Dermis microvascular lymphatic vessel endothelial cell (primary cell): ENCODE measurements at places on chromosomes 3 and 15.

DNA sequence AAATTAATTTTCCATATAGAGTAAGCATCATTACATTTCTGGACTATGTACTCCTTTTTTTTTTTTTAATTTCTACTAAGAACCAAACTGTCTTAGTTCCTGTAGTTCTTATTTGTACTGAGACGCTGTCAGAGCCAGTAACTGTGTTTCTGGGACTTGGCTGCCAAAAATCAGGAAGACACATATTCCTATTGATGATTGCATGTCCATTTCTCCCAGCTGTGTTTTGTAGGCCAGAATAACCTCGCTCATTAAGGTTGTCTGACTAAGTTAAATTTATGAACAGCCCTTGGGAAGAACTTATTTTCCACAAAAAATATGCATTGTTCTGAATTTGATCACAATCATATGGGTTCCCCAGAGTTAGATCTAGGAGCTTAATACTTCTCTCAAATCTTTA, 29.5 kb downstream of the PLSCR5 start:
- no peak for DNase-seq

- DNase-seq = no peak
These were observed 28.9 kb upstream of the KLHL6 start for GRCh38 chr3:183584246-183584913.

GRCh38 chr15:26874774-26875475, 8.1 kb downstream of the GABRA5 start:
- DNase-seq = no peak

- no peak for DNase-seq
These were observed 123.7 kb downstream of the MTHFS start for GRCh38 chr15:79773128-79773527.

DNA sequence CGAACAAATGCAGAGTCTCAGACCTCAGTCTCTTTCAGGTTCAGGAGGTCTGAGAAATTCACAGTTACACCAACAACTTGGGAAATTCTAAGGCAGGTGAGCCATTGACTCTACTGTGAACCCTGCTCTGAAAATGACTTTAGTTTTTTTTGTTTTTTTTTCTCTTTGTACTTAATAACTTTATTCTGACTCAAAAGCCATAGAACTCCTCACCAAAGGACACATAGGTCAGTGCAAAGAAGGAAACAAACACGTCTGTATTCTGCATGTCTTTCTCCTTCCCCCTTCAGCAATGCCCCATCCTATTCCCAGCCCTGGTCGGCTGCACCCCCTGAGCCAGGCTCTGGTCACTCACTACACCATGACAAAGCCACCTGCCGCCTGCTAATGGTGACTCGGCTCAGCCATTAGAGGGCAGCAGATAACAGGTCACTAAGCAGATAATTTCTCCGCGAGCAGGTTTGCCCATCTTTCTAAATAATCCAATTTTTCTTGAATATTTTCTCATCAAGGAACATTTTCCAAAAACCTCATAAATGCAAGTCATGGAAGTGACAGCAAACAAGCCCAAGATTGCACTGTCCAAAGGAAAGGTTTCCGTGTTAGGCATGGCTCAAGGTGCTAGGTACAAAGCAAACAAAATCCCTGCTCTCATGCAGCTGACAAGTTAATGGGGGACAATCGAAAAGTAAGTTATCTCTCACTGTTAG, 37.7 kb downstream of the TM4SF4 start:
- DNase-seq = peak; percentile 66

DNA sequence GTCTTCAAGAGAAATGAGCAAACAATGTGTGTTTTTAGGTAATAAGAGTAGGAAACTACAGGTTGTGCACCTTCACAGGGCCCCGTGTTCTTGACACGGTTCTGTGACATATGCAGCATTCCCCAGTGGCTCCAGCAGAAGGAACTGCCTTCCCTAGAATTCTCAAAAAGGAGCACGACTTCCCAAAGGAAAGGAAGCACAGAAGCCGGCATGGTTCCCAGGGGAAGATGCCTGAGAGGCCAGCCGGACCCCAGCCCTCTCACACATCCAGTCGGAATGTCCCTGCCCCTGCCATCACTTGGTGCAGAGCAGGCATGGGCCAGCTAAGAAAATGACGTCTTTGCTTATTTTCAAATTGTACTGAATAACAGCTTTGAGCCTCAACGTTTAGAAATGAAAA, 187.3 kb upstream of the NSMCE3 start:
- no peak for DNase-seq

DNA sequence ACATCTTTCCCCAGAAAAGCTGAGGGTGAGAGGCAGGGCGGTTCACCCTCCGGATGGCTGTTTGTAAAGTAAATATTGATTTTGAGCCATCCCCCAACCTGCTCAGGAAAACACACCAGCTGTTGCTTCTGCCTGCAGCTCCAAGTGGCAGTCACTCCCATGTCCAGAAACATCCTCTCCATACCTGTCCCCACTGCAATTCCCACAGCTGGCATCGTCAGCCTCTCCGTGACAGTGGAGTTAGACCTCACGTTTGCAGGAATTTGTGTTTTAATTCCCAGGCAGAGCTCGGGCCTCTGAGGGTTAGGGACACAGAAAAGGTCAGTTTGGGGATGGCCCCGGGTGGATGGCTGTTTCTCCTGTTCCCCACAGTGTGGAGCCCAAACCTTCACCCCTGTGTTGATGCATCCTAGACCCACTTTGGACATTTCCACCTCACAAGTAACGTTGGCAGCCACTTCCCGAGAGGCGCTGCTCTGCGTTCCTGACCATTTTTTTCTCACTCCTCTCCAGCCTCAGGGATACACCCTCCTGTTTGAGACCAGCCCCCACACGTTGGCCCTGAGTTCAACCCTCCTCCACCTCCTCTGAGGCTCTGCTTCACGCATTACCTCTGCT, 11.8 kb upstream of the FAM174B start:
- peak; percentile 44 for DNase-seq

- DNase-seq = no peak
These were observed 213.9 kb upstream of the PFN2 start for GRCh38 chr3:150184426-150185071.

GRCh38 chr3:51964521-51964920, 2.7 kb downstream of the PCBP4 start:
- DNase-seq = no peak

DNA sequence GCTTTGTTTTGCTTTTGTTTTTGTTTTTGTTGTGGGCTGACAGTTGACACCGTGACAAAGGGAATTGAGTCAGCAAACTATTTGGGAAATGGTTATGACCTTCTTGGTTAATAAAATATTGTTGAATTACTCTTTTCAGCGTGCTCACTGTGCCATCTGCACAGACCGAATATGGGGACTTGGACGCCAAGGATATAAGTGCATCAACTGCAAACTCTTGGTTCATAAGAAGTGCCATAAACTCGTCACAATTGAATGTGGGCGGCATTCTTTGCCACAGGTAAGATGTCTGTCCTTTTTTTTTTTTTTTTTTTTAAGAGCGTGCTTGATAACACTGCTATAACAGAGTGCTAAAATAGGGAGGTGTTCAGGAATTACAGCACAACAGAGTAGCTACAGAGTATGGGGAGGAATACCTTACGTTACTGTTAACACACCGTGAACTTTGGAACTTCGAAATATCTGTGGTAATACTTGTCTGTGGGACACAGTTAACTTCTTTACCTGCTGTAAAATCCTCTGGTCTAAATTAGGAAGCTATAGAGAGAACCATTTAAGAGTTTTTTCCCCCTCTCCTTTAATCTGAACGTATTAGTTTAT, 48.2 kb downstream of the PRKCI start:
- no peak for DNase-seq

DNA sequence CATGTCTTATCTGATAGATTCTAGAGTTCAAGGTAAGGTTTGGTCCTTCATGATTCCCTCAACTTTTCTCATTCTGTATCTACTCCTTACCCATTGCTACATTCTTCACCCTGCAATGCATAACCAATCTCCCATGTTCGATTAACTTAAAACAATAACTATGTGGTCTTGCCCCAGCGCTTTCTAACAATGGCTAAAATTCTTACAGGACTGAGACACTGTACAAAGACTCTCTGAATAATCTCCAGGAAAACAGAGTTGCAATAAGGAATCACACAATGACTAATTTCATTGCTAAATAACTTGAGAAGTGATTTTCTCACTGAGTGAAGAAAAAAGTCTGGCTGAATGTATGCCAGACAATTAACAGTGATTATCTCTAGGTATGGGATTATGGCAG, 69.6 kb upstream of the FAM174B start:
- no peak for DNase-seq

- peak; percentile 44 for DNase-seq
These were observed 900 bp upstream of the GNB4 start for GRCh38 chr3:179452176-179452564.

- DNase-seq = no peak
These were observed 238.8 kb upstream of the WNT5A start for GRCh38 chr3:55725681-55726500.

DNA sequence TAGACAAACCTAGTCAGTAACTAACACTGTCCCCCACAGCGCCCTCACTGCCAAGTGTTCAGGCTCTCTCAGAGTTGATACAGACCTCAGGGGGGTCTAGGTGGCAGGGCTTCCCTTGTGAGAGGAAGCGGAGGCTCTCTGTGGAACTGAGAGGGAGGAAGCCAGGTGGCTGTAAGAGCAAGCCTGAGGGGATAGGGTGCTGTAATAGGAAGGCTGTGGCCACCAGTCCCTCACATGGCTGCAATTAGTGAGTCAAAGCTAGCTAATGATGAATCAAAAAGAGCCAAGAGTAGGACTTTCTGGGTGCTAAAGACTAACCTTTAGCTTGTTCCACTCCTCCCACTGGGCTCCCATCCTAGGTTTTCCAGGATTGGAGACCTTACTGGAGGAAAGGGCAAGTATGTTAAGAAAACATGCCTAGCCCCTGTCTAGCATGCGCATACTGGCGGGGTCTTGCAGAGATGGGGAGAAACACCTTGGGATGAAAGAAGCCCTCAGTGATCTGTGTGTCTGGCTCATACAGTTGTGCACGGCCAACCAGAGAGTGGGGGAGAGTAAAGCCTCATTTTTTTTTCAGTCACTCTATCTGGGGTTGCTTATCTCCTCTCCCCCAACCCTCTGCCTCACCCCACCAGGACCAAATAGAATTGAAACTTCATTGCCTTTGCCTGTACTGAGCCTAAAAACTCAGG, 13.3 kb upstream of the SOX2 start:
- DNase-seq = no peak

DNA sequence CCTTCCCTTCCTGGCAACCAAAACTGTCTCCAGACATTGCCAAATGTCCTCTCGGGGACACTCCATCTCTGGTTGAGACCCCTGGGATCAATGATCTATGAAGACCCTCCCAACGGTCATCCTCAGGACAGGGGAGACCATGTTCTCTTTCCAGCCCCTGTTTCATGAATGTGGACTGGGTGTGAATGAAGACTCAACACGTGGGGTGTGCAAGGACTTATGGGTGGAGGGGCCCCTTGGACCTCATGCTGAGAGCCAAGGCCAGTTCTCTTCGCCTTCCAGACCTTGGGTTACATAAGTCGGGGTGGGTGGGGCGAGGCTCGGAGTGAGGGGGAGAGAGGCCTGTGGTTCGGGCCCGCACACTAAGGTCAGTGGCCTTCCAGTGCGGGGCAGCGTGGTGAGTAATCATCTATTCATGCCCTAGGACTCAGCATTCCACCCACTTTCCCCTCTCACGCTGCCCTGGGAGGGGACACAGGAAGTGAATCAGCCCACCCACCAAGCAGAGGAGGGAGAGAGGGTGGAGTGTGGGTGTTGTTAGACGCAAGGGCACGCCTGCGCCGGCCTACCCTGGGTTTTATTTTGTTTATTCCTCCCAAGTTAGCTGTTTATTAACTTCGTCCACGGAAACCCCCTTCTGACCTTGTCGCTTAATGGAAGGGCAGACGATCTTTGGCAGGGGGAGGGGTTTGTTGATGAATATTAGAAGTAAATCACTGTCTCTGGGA, 6.7 kb downstream of the PAQR5 start:
- DNase-seq = no peak

GRCh38 chr3:150968341-150969035, 4.0 kb downstream of the CLRN1 start:
- DNase-seq = no peak
